ENCODE measurements at places on chromosomes 1 and 21.
A peak's percentile ranks its signal among the peaks of the same experiment; 100 is the strongest.

GRCh38 chr1:91885213-91885715 lies 687 bp downstream of the TGFBR3 start:
- DNase-seq = peak; percentile 22

- DNase-seq = no peak
These were observed 249.6 kb downstream of the PTPRC start for GRCh38 chr1:198888379-198888943.

GRCh38 chr1:205339717-205340116 lies 17.0 kb downstream of the KLHDC8A start:
- DNase-seq = peak; percentile 39

GRCh38 chr1:40476924-40477677 lies at the start of gene ZFP69:
Gene ZFP69 (plus strand): TSS chr1:40477290. CDS start chr1:40479362, 2,072 bp downstream.
- DNase-seq = peak; percentile 80

GRCh38 chr1:24901791-24902470 lies 28.1 kb downstream of the RUNX3 start:
- DNase-seq = no peak

- no peak for DNase-seq
These were observed 13.3 kb downstream of the MFAP2 start for GRCh38 chr1:16967095-16967575.

GRCh38 chr1:229155472-229155871 lies 115.4 kb upstream of the RAB4A start:
- DNase-seq = no peak

- DNase-seq = no peak
These were observed 2.7 kb downstream of the PDIK1L start for GRCh38 chr1:26114165-26114927.

- DNase-seq = no peak
These were observed 16.5 kb upstream of the PIGM start for GRCh38 chr1:160048335-160048734.

DNA sequence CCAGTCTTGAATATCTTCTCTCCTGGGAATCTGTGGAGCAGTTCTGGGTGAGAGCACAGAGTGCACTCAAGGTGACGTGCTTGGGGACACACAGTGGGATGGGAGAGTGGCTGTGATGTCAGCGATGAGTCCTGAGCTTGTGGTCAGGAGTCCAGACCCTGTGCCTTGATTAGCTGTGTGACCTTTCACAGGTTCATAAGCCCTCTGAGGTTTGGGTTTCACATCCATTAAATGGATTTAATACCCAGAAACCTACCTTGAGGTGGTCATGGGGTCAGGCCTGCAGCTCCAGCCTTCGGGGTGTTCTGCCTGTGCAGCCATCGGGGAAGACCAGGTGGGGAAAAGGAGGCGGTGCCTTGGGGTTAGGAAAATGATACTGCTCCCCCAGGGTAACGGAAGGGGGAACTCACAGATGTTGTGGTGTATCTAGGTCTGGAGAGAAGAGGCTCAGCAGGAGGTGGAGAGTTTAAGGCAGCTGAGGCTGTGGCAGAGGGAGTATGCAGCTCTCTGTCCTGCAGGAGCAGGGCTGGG lies 38.5 kb upstream of the ETV3 start:
- DNase-seq = no peak

DNA sequence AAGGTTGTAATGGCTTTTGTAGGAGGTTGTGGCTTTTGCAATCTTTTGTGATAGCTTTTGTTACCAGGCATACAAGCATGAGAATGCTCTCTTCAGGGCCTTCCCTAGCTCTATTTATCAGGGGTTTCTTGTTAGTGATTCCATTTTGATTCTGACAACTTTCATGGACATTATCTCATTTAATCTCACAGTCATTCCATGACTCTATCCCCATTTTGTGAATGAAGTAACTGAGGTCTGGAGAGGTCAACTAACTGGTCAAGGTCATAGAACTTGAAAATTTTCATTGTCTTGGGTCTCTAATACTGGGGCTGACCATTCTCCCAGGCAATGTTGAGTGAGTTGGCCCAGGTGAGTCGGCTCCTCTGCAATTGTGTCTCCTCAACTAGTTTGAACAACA lies 11.2 kb upstream of the LAMTOR5 start:
- no peak for DNase-seq

- DNase-seq = no peak
These were observed 32.0 kb upstream of the WASF2 start for GRCh38 chr1:27521861-27522431.

GRCh38 chr1:166858726-166859419 lies 17.2 kb downstream of the TADA1 start:
- no peak for DNase-seq

- DNase-seq = no peak
These were observed 1.3 kb downstream of the JAM2 start for GRCh38 chr21:25640202-25640942.

GRCh38 chr1:236990052-236990445 lies 14.2 kb downstream of the MT1HL1 start:
- no peak for DNase-seq

- DNase-seq = no peak
These were observed 27.5 kb upstream of the GPR88 start for GRCh38 chr1:100510451-100510850.

DNA sequence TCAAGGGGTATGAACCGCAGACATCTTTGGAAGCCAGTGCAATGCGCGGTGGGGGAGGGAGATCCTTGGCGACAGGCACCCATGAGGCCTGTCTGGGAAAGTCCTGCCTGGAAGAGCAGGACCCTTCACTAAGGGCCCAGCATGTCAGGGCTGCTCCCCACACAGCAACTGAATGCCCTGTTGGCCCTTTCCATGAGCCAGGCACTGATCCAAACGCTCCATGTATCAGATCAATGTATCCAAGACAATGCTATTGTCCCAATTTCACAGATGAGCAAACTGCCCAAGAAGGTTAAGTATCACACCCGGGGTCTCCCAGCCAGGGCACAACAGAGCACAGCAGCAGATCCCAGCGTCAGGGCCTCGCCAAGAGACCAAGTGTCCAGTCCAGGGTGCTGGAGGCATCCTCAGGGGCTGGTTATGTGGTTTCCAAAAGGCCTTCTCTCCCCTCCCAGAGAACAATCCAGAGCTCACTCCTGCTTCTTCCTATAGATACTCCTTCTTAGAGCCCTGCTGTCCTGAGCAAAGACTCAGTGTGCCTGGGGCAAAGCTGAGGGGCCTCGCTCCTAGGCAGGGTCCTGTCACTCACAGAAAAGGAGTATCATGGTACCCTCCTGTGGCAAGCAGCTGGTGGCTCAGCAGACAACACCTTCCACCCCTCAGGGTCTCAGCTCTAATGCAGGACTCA lies 328.0 kb downstream of the NPHP4 start:
- no peak for DNase-seq

DNA sequence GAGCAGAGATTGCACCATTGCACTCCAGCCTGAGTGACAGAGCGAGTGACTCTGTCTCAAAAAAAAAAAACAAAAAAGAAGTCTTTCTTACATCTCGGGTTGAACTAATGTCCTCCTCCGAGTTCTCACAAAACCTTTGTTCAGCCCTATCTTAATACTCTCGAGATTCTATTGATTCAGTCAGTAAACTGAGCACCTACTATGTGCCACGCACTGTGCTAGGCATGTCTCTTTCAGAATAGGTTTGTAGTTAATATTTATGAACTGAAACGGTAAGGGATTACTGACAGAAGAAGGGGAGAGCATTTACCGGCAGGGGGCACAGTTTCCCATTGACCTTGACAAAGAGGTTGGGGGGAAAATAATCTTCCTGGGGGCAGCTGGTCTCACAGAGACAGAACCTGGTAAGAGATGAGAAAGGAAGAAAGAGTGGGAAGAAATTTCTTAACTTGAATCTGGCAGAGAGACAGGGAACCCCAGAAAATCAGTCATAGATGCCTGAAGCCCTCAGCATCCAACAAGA lies 3.4 kb downstream of the PIAS3 start:
- DNase-seq = no peak

GRCh38 chr21:14099570-14099969 lies 111.2 kb downstream of the LIPI start:
- no peak for DNase-seq

- DNase-seq = peak; percentile 93
These were observed at the start of gene PITHD1 for GRCh38 chr1:23777979-23778814. Gene PITHD1 (plus strand): TSS chr1:23778418. CDS start chr1:23778516, 98 bp downstream.

DNA sequence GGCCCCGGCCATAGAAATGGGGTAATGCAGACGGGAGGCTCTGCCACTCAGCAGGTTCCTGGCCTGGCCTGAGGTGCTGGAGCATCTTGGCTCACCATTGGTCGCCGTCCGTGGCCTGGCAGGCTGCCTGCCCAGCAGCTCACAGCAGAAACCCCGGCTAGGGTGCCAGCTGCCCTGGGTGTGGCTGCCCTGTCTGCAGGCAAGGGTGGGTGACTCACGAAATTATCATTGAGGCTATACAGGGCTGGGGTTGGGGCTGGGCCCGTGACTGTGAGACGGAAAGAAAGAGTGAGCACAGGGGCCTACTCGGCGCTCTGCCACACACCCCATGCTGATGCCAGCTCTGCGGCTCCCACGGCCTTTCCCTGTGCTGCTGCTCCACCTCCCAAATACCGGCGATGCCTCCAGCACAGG lies 8.0 kb upstream of the PKP1 start:
- DNase-seq = no peak

GRCh38 chr1:231420959-231421545 lies 1.0 kb downstream of the EGLN1 start:
- peak; percentile 17 for DNase-seq

- DNase-seq = no peak
These were observed 83.0 kb upstream of the TSPAN2 start for GRCh38 chr1:115172270-115172669.

GRCh38 chr1:95033843-95034242 lies 38.9 kb downstream of the ALG14 start:
- DNase-seq = no peak

GRCh38 chr21:32256873-32257620 lies 21.8 kb downstream of the MIS18A start:
- no peak for DNase-seq

GRCh38 chr21:45365186-45365607 lies 39.8 kb upstream of the COL18A1 start:
- no peak for DNase-seq

DNA sequence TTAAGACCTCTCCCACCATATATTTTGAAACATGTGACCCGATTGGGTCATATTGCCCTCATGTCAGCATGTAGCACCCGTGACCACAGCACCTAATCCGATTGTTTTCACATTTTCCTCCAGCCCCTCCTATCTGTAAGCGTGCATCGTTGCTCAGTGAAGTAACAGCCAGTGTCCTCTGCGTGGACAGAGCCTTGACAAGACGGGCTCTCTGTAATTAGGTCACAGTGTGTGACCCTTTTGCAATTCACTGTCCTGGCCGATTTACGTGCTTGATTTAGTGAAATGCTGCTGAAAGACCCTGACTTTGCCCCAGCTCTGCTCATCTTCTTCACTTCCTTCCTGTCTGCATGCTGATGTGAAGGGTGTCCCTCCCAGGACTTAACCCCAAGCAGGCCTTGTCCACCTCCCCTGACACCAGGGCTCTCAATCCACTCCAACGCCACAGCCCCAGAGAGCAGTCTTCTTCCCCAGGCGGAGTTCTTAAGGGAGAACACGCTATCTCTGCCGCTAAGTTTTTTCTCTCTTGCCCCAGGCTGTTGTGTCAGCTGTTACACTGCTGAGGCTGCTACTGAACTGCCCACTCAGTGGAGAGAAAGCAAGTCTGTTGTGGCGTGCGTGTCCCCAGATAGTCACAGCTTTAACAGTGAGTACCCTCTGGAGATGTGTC lies 19.4 kb downstream of the URB2 start:
- no peak for DNase-seq

- peak; percentile 58 for DNase-seq
These were observed 35.1 kb downstream of the NUAK2 start for GRCh38 chr1:205286335-205286950.

GRCh38 chr1:25666460-25666859 lies 49.9 kb downstream of the MAN1C1 start:
- DNase-seq = no peak

- DNase-seq = no peak
These were observed 20.9 kb downstream of the UQCRHL start for GRCh38 chr1:15786581-15786980.

- no peak for DNase-seq
These were observed 1.6 kb downstream of the PHC2 start for GRCh38 chr1:33429332-33429731.

GRCh38 chr1:29460694-29461093 lies 224.4 kb downstream of the PTPRU start:
- no peak for DNase-seq

DNA sequence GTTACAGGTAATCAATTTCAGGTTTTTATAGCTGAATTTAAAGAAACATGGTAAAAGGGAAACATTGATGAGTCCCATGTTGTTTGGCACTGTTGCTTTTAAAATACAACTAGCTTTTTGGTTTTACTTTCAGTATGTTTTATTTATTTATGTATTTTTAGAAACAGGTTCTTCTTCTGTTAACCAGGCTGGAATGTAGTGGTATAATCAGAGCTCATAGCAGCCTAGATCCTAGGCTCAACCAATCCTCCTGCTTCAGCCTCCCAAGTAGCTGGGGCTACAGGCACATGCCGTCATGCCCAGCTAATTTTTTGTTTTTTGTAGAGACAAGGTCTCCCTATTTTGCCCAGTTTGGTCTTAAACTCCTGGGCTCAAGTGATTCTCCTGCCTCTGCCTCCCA lies 50.4 kb downstream of the CTTNBP2NL start:
- no peak for DNase-seq

- DNase-seq = no peak
These were observed 53.1 kb upstream of the LBR start for GRCh38 chr1:225480825-225481434.

GRCh38 chr1:36636206-36636605 lies 153.5 kb upstream of the CSF3R start:
- no peak for DNase-seq

DNA sequence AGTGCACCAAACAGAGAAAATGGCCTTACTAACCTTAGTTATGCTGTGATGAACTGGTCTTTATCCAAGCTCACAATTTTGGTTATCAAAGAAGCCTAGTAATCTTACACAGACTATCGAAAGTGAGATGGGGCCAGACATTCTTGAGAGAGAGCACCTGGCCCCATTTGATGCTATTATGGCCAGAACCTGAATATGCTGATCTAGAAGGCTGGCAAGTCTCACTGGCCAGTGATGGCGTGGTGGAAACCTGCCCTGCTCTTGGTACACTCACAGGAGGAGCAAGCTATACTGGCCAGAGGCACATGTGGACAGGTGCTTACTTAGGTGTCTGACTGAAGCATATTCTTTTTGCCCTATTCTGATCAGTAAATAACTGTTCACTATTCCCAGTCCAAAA lies 357.8 kb upstream of the ZRANB2 start:
- DNase-seq = no peak

All from GM12891 (cell line).